SW480 (cell line): ENCODE measurements at places on chromosomes 16 and 17.

- no peak for DNase-seq
Observed at GRCh38 chr16:79042886-79043285, 557.7 kb downstream of the MAF start.

DNA sequence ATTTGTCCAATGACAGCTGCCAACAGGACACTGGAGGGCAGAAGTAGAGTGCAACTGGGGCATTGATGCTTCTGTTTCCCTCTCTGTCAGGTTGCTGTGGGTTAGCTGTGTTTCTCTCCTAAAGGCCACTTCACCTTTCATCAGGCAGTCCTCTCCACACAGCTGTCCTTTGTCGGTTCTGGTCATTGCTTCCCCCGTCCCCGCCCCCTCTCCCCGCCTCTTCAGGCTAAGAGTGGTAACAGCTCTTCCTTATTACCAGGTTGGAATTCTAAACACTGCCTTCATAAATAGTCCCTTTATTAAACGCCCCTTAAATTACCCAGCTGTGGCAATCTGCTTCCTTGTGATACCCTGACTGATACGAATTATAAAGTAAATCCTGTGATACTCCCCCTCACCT is 31.8 kb upstream of the NSRP1 start:
- peak; percentile 17 for DNase-seq

DNA sequence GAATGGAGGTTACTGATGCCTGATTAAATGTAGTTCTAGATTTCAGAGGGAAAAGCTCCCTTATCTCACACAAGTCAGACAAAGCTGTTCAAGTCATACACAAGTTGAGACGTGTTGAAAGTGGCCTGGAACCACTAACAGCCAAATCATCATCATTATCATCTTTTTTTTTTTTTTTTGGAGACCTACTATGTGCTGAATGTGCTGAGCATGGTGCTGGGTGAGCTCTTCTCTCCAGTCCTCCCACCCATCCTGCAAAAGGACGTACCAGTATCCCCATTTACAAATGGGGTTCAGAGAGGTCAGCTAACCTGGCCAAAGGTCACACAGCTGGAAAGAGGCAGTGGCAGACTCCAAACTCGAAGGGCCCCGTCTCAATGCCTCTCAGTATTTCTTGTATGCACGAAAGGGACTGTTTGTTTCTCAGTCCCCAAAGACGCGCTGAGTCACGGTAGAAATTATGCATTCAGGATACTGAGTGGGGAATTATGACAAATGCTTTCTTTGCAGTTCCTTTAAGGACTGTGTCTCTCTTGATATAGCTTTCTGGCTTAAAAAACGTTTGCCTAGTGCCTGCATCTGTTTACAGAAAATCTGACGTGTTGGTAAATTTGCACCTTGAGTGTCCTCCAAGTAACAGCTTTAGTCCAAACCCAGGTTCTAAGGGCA is 235.5 kb downstream of the XYLT1 start:
- no peak for DNase-seq

- peak; percentile 31 for DNase-seq
Observed at GRCh38 chr16:56911771-56912571, 20.0 kb upstream of the HERPUD1 start.

- DNase-seq: no peak
Observed at GRCh38 chr16:17829811-17830210, 359.1 kb upstream of the XYLT1 start.
